ENCODE measurements at places on chromosomes 12 and 14.
A peak's percentile ranks its signal among the peaks of the same experiment; 100 is the strongest.

- H3K4me3 ChIP-seq = no peak overlapping the region
- DNase-seq = no peak
- H3K4me1 ChIP-seq = no peaks in the 10 kb centered on the region
- H3K27ac ChIP-seq = no peak overlapping the region
Measured at GRCh38 chr12:9103050-9103849, 12.5 kb downstream of the A2M start.

GRCh38 chr12:97131220-97131981 lies 224.3 kb downstream of the NEDD1 start:
- no peak overlapping the region for H3K4me3 ChIP-seq
- no peak for DNase-seq
- no peaks in the 10 kb centered on the region for H3K36me3 ChIP-seq
- no peaks in the 10 kb centered on the region for H3K27me3 ChIP-seq
- H3K27ac ChIP-seq = no peak overlapping the region

DNA sequence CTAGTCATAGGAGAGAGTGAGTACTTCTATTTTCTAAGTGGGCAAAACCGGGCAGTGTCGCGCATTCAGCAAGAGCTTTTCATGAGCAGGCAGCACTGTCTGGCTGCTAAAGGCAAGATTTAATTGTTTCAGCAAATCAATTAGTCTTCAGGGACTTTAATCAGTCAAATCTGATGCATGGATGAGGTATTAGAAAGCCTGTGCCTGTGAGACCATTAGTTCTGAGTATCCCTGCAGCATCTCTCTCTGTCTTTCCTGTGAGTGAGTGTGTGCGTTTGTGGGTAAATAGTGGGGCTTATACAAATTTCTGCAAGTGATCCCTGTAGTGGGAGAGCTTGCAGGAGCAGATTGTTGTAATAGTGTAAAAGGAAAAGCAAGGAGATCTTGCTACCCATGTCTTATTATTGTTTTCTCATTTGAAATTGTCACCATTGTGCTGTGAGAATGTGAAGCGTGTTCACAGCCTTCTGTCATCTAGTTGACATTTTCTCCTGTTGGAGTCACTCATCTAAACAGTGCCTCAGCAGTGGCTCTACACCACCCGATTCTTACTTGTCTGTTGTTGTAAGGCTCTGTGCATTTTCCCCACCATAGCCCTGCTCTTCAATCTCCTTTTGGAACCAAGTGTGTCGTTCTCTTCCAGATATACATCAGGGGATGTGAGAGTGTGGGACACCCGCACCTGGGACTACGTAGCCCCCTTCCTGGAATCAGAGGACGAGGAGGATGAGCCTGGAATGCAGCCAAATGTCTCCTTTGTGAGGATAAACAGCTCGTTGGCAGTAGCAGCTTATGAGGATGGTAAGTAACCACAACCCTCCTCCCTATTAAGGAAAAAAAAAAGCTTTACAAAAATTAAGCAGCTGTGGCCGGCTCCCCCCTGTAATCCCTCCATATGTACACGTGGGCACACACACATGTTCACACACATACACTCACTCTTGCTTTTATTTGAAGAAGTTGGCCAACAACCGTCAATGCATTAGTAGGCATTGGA lies 53.6 kb downstream of the FBXW8 start:
- H3K27ac ChIP-seq = no peak overlapping the region
- no peaks in the 10 kb centered on the region for H3K36me3 ChIP-seq
- no peak overlapping the region for H3K4me3 ChIP-seq
- H3K4me1 ChIP-seq = no peaks in the 10 kb centered on the region
- no peak for DNase-seq

- no peak overlapping the region for H3K4me3 ChIP-seq
- H3K27ac ChIP-seq = no peak overlapping the region
- no peaks in the 10 kb centered on the region for H3K27me3 ChIP-seq
- peaks cover 4% of the 10 kb centered on the region for H3K4me1 ChIP-seq
- DNase-seq = no peak
Measured at GRCh38 chr14:68718023-68718990, 74.6 kb downstream of the ZFP36L1 start.

DNA sequence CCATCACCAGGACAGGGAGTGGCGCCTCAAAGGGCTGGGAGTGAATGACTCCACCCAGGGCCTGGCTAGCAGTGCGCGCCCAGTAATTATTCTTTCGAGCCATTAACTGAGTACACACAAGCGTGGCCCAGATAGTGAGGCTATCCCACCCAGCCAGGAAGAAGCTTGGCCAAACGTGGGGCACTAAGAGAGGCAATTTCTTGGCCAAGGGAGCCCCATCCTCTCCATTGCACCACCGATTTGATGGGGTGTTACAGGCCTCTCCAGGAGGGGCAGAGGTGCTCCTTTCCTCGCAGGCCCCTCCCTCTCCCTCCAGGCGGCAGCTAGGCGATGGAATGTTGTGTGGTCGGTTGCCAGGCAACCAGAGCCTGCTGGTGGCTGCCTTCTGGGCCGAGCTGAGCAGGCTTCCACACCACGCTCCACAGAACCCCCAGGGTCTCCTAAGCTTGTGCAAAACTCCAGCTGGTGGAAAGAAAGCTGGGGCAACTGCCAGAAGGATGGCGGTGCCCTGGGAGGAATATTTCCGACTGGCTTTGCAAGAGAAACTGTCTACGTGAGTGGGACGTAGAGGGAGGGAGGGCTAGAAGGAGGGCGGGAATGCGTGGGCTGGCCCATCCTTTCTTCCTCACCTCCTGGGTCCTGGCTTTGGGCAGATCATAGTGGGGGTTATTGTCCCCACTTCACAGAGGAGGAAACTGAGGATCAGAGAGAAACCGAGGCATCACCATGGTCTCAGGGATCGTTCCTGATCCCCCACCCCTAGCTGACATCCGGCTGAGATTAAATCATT lies at the start of gene CFAP73:
Gene CFAP73 (plus strand): TSS at position 364 of the 790 bp plus-strand sequence. CDS start 134 bp downstream, at position 498.
- H3K27ac ChIP-seq = peak within 1 kb of the TSS; percentile 77
- no peaks in the 10 kb centered on the region for H3K36me3 ChIP-seq
- peak; percentile 84 for DNase-seq
- H3K27me3 ChIP-seq = peaks cover 8% of the 10 kb centered on the region
- peak within 1 kb of the TSS; percentile 25 for H3K4me3 ChIP-seq

- peaks cover 6% of the 10 kb centered on the region for H3K4me1 ChIP-seq
- no peak for DNase-seq
- H3K27me3 ChIP-seq = no peaks in the 10 kb centered on the region
- no peaks in the 10 kb centered on the region for H3K36me3 ChIP-seq
Measured at GRCh38 chr12:53101931-53102781, 1.1 kb upstream of the SOAT2 start.

GRCh38 chr12:73220951-73221350 lies 948.8 kb downstream of the TRHDE start:
- H3K36me3 ChIP-seq = no peaks in the 10 kb centered on the region
- DNase-seq = no peak
- no peak overlapping the region for H3K27ac ChIP-seq
- H3K4me3 ChIP-seq = no peak overlapping the region

GRCh38 chr14:22112004-22112403 lies 438.4 kb upstream of the OR4E1 start:
- H3K4me3 ChIP-seq = no peak overlapping the region
- no peaks in the 10 kb centered on the region for H3K27me3 ChIP-seq
- H3K36me3 ChIP-seq = no peaks in the 10 kb centered on the region
- DNase-seq = no peak

- no peaks in the 10 kb centered on the region for H3K36me3 ChIP-seq
- H3K4me3 ChIP-seq = no peak overlapping the region
- H3K4me1 ChIP-seq = no peaks in the 10 kb centered on the region
- H3K27ac ChIP-seq = no peak overlapping the region
- no peak for DNase-seq
Measured at GRCh38 chr12:107670999-107671643, 14.5 kb upstream of the PWP1 start.

GRCh38 chr14:105419195-105420091 lies at the start of gene MTA1:
Gene MTA1 (plus strand): TSS chr14:105419827. CDS start chr14:105420036, 209 bp downstream.
- no peaks in the 10 kb centered on the region for H3K36me3 ChIP-seq
- DNase-seq = no peak
- H3K4me1 ChIP-seq = peaks cover 21% of the 10 kb centered on the region
- H3K27me3 ChIP-seq = no peaks in the 10 kb centered on the region
- H3K27ac ChIP-seq = peak within 1 kb of the TSS; percentile 84
- H3K4me3 ChIP-seq = peak within 1 kb of the TSS; percentile 68

- H3K27me3 ChIP-seq = no peaks in the 10 kb centered on the region
- H3K27ac ChIP-seq = no peak overlapping the region
- no peaks in the 10 kb centered on the region for H3K4me1 ChIP-seq
- no peaks in the 10 kb centered on the region for H3K36me3 ChIP-seq
- no peak for DNase-seq
Measured at GRCh38 chr14:88075269-88075981, 70.5 kb downstream of the GPR65 start.

GRCh38 chr12:1606021-1606622 lies 11.7 kb upstream of the FBXL14 start:
- no peaks in the 10 kb centered on the region for H3K27me3 ChIP-seq
- H3K4me1 ChIP-seq = no peaks in the 10 kb centered on the region
- peak; percentile 86 for DNase-seq
- peak overlapping the region; percentile 90 for H3K27ac ChIP-seq

GRCh38 chr12:105698075-105698474 lies 367.6 kb downstream of the C12orf75 start:
- no peaks in the 10 kb centered on the region for H3K27me3 ChIP-seq
- no peaks in the 10 kb centered on the region for H3K36me3 ChIP-seq
- DNase-seq = no peak
- H3K27ac ChIP-seq = no peak overlapping the region

GRCh38 chr12:46500673-46501072 lies 128.1 kb upstream of the SLC38A2 start:
- H3K4me1 ChIP-seq = no peaks in the 10 kb centered on the region
- no peaks in the 10 kb centered on the region for H3K27me3 ChIP-seq
- DNase-seq = no peak
- H3K27ac ChIP-seq = no peak overlapping the region
- no peak overlapping the region for H3K4me3 ChIP-seq

GRCh38 chr14:32938719-32939253 lies at the start of gene NPAS3:
Gene NPAS3 (plus strand): TSS chr14:32938879.
- peak within 1 kb of the TSS; percentile 95 for H3K4me3 ChIP-seq
- H3K4me1 ChIP-seq = no peaks in the 10 kb centered on the region
- peak within 1 kb of the TSS; percentile 97 for H3K27ac ChIP-seq

DNA sequence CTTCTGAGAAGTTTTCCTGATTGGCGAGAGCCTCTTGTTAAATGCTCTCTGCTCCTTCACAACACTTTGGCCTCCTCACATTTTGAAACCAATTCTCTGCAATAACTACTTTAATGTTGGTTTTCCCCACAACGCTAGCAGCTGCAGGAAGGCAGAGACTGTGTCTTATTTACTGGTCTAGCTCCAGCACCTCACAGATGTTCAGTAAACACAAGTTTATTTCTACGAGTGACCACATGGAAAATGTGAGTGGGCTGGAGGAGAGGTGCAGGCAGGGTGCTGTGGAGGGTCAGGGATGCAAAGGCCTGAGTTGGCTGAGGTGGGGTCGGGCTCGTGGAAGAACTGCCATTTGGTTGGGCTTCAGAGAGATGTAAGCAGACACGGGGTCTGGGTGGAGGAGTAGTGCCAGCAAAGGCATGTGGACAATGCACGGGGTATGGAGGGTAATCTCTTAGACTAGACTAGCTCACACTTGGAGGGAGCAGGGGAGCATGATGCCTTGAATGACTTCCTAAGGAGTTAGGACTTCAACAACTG lies 117.4 kb upstream of the RTL1 start:
- H3K36me3 ChIP-seq = no peaks in the 10 kb centered on the region
- no peaks in the 10 kb centered on the region for H3K27me3 ChIP-seq
- no peak overlapping the region for H3K4me3 ChIP-seq
- H3K4me1 ChIP-seq = no peaks in the 10 kb centered on the region

DNA sequence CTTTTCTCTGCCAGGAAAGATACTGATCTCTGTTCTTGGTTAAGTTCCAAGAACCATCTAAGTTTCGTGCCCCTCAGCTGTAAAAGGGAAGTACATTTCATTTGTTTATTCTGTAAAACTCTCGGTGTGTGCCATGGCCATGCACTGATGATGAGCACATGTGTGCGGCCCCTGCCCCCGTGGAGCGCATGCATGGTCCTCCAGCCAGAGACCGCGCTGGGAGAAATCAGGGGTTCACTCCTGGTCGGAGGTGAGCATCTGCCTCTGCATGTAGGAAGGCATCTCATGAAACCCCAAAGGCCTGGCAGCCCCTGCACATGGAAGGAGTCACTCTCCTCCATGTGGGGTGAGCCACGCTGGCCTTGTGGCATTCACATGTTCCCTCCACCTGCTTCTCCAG lies 102.5 kb upstream of the RTL1 start:
- no peaks in the 10 kb centered on the region for H3K4me1 ChIP-seq
- no peak overlapping the region for H3K27ac ChIP-seq
- H3K4me3 ChIP-seq = no peak overlapping the region

DNA sequence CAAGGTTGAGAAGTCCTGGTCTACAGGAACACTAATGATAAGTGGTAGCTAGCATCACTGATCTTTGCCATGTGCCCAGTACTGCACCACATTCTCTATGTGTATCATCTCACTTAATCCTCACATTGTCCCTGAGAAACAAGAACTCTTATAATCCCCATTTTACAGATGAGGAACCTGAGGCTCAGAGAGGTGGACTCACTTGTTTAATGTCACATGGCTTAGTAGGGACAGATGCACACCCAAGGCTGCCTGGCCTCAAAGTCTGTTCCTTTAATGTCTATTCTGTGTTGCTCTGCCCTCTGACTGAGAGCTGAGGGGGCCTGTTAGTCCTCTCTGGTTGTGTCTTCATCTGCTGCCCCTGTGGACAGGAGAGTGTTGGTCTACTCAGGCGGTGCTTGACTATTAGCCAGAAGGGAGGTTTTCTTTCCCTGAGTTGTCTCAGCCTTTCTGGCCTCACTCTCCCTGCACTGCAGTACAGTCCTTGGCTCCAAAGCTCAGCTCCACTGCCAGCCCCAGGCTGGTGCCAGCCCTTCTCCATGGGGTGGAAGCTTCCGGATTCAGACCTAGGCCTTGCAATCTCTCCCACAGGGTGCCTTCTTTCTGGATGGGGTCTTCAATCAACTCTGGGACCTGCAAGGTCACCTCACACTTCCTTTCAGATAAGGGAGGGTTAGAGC lies 4.9 kb upstream of the DYNLL1 start:
- no peaks in the 10 kb centered on the region for H3K27me3 ChIP-seq
- no peak overlapping the region for H3K4me3 ChIP-seq
- no peaks in the 10 kb centered on the region for H3K36me3 ChIP-seq
- no peak for DNase-seq
- no peak overlapping the region for H3K27ac ChIP-seq

DNA sequence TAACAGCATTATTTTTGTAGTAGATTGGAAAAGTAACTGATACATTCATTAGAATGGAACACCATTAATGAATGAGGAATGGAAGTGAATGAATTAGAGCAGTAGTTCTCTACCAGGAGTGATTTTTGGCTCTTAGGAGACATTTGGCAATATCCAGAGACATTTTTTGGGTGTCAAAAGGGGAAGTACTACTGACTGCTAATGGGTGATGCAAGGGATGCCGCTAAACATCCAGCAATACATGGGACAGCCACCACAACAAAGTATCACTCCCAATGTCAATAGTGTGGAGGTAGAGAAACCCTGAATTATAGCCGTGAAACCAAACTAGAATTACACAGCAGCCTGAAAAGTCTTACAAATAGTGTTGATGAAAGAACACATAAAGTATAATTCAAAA lies 1.5 kb downstream of the CHURC1 start:
- no peaks in the 10 kb centered on the region for H3K27me3 ChIP-seq
- H3K4me3 ChIP-seq = peak overlapping the region; percentile 96
- DNase-seq = no peak
- no peaks in the 10 kb centered on the region for H3K36me3 ChIP-seq
- H3K4me1 ChIP-seq = peaks cover 7% of the 10 kb centered on the region
- H3K27ac ChIP-seq = no peak overlapping the region
